CD4-positive, alpha-beta T cell treated with Interleukin-17A for 1 hour (primary cell): ENCODE measurements at places on chromosomes 6 and 20.

DNA sequence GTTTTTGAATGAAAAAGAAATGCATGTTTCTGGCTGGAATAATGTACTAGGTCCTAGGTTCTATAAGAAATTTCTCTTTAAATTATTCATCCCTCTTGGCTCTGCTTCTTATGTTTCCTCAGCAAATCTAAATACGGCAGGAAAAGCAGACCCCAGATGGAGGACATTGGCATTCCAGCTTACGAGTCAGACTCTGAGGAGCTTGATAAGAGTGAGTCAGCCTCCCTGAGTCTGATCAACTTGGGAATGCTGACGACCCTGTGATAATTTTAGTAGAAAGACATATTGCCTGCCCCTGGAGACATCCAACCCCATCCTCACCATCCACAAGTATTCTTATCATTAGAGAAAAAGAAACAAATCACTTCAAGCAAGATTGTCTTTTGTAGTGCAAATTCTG, 509.7 kb upstream of the MARCKS start:
- DNase-seq: no peak

DNA sequence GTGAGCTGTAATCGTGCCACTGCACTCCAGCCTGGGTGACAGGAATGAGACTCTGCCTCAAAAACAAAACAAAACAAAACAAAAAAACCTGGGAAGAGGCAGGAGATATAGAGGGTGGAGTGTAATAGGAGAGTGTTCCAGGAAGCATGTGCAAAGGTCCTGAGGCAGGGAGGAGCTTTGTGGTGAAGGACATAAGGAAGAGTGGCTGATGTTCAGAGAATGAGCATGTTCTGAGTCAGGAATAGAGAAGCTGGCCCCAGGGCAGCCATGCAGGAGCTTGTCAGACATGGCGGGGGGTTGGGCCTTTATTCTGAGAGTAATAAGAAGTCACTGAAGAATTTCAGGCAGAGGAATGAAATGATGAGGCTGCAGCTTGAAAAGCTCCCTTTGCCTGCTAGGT, 337.0 kb downstream of the CDH26 start:
- no peak for DNase-seq

DNA sequence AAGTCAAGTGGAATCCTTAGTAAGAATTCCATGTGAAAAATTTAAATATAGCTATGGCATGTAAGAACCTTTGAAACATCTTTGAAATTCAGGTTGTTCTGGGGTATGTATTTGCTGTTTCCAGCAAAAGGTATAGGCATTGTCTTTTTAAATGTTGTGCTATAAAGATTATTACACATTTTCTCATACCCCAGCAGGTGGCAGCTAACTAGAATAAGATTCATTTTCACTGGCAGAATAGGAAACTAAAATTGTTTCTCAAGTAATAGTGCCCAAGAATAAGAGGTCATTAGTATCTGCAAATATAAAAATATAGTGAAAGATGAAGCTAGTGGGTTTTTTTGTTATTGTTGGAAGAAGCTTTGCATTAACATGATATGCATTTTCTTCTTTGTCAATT, 1.8 kb downstream of the GRIK2 start:
- DNase-seq: no peak

GRCh38 chr20:29687438-29687837, 1570.0 kb upstream of the DEFB115 start:
- no peak for DNase-seq

- DNase-seq: no peak
Measured at GRCh38 chr6:42017021-42017643, 33.2 kb upstream of the TAF8 start.

- no peak for DNase-seq
Measured at GRCh38 chr6:22098601-22099031, 198.2 kb downstream of the PRL start.

- no peak for DNase-seq
Measured at GRCh38 chr6:20600831-20601230, 66.6 kb downstream of the CDKAL1 start.

DNA sequence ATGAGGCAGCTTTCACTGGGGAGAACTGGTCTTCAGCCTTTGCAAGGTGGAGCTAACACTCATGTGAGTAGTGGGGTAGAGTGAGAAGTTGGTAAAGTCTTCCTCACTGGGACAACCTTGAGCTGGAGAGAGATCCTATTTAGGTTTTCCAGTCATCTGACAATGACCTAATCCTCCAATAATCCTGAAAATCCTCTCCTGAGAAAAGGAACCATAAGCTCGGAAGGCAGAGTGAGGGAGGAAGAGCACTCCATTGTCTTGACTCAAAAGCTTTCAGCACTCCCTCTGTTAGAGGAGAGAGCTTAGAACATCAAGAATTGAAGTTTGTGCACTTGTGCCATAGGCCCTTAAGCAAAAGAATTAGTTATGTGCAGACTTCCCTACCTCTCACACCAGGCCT, 77.8 kb downstream of the TRAM2 start:
- no peak for DNase-seq

- no peak for DNase-seq
Measured at GRCh38 chr6:150256618-150257272, 112.1 kb upstream of the IYD start.

- DNase-seq: peak; percentile 28
Measured at GRCh38 chr20:46040902-46041535, 12.0 kb downstream of the SLC12A5 start.

DNA sequence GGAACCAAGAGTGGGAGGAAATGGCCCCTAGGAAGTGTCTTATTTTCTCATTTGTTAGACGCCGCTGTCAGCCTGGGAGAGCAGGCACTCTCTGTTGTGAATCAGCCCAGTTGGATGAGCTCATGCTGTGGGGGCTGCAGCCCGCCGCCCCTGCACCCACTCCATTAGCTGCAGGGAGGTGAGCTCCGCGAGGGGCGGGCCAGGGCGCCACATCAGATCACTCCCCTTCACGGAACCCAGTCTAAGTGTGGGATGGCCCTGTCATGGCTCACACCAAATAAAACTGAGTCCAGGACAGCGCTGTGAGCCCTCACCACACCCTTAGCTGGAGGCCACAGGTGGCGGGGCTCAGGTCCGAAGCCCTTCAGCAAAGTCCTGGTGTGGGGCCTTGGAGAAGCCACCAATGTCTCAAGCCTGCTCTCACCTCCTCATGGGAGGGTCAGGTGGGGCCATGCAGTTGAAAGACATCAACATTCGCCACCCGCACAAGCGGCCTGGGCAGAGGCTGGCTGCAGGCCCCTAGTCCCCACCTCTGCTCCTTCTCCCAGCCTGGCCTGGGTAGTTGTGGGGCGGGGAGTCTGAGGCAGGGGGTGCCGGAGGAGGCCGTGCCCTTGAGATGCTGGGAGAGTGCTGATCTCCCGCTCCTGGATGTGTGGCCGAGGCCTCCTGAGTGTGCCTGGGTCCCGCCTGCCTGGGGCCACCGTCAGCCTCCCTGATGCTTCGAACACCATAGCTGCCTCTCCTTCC, 66.2 kb upstream of the SLCO4A1 start:
- no peak for DNase-seq

GRCh38 chr20:50237349-50237748, 46.7 kb downstream of the CEBPB start:
- DNase-seq: no peak

- DNase-seq: no peak
Measured at GRCh38 chr20:19256906-19257595, 44.6 kb downstream of the SLC24A3 start.

DNA sequence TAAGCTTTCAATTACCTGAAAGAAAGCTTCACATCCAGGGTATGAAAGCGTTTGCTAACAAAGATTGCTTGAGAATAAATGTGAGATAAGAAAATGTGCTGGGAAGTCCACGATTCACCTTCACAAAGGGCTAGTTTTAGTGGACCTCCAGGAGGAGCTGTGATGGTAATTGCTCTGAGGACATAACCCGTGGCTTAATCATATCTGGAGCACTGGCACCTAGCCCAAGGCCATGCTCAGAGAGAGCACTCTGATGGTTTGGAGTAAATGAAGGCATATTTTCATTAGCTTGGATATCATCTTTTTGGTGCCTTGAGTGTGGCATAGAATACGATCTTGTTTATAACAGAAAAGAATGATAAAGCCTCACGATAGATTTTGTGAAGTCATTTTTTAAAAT, 46.9 kb upstream of the BACH2 start:
- DNase-seq: no peak

DNA sequence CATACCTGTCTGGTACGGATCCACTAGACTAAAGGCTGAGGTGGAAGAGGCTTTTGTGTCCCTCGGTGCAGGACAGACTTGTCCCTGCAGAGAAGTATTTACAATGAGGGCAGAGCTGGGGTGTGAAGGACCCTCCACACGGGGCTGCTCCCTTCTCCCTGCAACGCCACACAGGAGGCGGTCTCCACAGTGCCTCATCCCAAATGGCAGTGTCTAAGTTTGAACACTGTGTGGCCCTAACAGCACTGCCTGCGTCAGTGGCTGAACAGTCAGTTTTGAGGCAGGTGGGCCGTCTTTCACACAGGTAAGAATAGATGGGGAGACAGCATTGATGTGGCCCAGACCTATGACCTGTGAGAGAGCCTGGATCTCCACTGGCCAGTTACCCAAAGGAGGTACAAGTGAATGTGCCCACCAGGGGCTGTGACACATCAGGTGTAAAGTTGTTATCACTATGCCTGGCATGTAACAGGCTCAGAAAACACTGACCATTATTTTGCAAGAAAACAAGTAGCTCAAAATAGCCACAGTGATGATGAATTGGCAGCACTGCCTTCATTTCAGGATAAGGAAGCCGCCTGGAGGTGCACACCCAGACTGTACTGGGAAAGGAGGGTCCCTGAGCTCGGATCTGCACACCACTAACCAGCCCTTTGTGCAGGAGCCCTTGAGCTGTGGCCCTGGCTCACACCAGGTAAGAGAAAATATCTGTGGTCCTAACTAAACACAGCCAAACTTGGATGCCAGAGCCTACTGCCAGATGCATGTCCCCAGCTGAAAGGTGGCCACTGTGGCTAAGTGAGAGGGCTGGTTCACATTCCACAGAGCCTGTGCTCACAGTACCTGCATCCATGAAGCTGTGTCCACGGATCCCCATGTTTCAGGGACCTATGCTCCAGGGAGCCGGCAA, 246.7 kb downstream of the DLL1 start:
- DNase-seq: no peak

DNA sequence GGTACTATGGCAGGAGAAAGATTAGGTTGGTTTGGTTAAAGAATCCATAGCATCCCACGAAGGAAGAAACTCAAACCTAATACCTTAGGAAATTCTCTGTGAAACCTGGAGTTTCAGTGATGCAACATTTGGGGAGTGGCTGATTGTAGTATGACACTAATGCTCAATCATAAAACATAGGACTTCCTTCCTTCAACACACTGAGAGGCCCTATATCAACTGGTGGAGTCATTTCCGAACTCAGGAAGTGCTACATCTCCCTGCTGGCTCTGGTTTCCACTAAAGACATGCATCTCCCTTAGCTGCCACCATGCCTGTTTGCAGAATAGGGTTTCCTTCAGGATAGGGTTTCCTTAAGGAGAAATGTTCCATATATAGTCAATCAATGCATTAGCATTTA, 5.2 kb upstream of the MANEA start:
- no peak for DNase-seq

GRCh38 chr20:21571841-21572690, 58.2 kb upstream of the NKX2-2 start:
- DNase-seq: peak; percentile 42

DNA sequence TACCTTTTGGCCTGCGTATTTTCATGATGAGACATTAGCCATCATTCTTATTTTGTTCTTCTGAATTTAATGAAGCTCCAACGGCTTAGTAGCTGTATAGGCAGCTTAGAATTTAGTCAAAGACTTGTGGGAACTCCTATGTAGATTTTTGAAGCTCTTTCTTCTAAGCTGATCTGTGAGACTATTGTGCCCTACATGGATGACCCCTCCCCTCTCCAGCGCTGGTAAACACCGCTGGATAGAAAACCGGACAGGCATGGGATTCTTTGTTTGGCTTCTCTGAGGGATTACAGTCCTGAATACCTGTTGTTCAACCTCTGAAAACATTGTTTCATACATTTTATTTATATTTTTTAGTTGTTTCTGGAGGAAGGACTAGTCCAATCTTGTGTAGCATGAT, 1353.4 kb downstream of the GRIK2 start:
- no peak for DNase-seq

DNA sequence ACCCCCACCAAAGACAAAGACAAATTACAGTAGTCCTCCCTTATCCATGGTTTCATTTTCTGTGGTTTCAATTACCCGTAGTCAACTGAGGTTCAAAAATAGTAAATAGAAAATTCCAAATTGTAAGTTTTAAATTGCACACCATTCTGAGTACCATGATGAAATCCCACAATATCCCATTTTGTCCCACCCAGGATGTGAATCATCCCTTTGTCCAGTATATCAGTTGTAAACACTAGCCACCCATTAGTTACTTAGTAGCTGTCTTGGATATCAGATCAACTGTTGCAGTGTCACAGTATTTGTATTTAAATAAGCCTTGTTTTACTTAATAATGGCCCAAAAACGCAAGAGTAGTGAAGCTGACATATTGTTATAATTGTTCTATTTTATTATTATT, 364.0 kb upstream of the ARID1B start:
- DNase-seq: no peak

GRCh38 chr6:69795469-69796072, 1.2 kb downstream of the LMBRD1 start:
- DNase-seq: no peak

- no peak for DNase-seq
Measured at GRCh38 chr6:24920136-24920535, 15.6 kb downstream of the RIPOR2 start.

GRCh38 chr20:1707588-1708449, 50.2 kb upstream of the SIRPG start:
- DNase-seq: no peak

- no peak for DNase-seq
Measured at GRCh38 chr6:150691463-150691862, 91.8 kb downstream of the PLEKHG1 start.

- no peak for DNase-seq
Measured at GRCh38 chr6:72865467-72865866, 243.6 kb downstream of the KCNQ5 start.

- no peak for DNase-seq
Measured at GRCh38 chr6:81801489-81801888, 49.0 kb upstream of the TENT5A start.

GRCh38 chr6:84027340-84028181, 6.0 kb upstream of the MRAP2 start:
- DNase-seq: no peak

DNA sequence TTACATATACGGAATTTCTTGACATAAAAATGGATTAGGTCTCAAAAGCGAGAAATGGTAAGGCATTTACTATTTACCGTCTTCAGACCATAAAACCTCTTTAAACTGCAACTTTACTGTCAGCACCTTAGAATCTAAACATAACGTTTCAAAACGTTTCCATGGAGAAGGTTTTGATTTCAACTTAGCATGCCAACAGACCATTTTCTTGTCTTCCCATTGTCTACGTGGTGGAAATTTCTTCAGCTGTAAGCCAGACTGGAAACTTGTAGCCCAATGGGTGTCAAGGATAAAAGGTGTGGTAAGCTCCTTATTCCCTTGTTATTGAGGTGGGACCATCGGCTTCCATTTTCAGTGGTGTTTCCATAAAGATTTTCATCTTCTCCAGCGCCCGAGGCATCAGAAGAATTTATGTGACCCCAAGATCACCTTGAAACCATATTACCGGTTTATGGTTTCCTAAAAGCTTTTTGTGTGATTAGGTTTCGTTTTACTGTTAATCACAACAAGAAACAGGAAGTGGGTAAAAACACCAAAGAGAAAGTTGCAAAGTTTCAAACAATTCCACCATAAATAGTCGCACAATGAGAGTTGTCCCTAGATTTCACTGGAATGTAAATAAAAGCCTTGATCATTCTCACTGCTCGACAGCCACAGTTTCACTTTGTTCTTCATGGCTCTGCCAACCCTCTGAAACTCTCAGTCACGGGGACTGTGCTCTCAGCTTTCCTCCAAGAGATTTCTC, 63.0 kb upstream of the CD2AP start:
- peak; percentile 52 for DNase-seq

- no peak for DNase-seq
Measured at GRCh38 chr20:10521068-10521831, 86.1 kb downstream of the SLX4IP start.
